ENCODE measurements at places on chromosomes 7 and 10. TPM values are rescaled to one million over a fixed set of nuclear protein-coding genes. Genes with fewer than 3 reads are reported as not detected.

DNA sequence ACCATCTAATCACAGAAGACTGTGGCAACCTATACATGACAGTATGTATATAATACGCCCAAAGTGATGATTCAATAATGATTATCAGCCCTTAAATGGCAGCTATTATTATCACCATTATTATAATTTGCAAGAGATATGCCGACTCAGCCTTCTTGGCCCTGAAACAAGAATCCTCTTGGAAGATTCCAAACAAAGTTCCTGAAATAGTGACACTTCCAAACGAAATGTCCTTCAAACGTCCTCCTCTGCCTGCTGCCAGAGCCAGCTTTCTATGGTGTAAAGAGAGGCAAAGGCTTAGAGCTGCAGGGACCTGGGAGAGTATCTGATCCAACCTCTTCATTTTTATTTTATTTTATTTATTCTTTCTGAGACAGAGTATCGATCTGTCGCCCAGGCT, 36.0 kb downstream of the NRAP start:
- DNase-seq = no peak

Gene TFPI2
- 0.15 TPM for total RNA-seq

- DNase-seq = no peak
Measured at GRCh38 chr7:148042935-148043631, 547.5 kb upstream of the C7orf33 start.

- DNase-seq = no peak
Measured at GRCh38 chr7:67738958-67739357, 742.3 kb downstream of the TYW1 start.

DNA sequence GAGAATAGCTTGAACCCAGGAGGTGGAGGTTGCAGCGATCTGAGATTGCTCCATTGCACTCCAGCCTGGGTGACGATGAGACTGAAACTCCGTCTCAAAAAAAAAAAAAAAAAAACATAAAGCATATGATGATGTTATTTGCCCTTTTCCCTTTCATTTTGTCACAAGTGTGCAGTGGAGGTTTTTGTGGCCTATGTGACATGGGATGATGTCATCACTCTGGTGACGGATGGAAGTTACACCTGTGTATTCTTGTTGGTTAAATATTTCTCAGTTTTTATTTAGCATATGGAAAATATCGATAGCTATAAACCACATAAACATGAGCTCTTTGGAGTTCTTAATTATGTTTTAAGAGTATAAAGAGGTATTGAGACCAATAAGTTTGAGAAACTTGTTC, 71.8 kb upstream of the EMX2 start:
- no peak for DNase-seq

- no peak for DNase-seq
Measured at GRCh38 chr7:157876469-157877285, 539.9 kb downstream of the DNAJB6 start.

DNA sequence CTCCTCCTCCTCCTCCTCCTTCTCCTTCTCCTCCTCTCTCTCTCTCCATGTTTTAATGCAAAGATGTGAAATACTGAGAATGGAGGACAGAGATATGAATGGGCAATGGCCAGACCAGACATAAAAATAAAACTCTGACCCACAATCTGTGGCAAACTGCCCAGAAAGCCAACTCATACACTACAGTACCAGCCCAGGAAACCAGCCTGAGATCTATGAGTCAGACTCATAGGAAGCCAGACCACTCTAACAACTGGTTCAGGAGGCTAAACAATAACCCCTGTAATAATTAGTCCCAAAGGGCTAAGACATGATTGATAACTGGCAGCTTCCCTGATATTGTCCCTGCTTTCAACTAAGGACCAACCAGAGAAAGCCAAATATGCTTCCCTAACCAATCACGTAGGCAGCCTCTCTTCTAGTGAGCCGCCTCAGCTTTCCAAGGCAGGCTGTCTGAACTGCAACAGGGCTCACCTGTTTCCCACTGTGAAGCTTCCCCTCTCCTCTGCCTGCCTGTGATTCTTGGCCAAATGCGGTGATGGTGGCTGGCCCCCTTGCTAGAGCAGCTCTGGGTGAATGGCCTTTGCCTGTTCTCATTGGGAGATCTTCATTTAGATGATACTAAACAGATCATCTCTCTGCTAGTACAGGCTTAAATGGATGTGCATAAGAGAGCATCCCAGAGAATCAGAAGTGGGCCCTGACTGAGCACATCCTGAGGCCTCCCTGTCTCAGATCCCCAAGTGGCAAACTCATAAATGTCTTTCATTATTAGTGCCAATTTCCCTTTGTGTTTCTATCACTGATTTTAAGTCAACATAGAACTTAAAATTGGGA, 817.6 kb downstream of the TNS3 start:
- DNase-seq = peak; percentile 95

DNA sequence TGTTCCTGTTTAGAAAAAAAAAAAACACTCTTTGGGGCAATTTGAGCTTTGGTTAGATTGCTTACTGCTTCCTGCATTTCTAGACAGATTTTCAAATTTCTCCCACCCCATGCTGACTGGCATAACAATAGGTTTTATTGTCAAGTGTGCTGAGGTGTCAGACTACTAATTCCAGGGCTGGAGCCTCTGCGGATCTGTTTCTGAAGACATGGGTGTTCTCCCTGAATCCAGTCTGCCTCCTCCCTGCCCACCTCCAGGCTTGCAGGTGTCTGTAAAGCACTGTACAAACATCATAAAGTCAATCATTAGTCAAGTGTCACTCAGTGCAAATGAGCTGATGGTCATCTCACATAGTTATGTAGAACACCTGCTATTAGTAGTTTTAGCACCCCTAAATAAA, 292.4 kb downstream of the GATA3 start:
- no peak for DNase-seq

DNA sequence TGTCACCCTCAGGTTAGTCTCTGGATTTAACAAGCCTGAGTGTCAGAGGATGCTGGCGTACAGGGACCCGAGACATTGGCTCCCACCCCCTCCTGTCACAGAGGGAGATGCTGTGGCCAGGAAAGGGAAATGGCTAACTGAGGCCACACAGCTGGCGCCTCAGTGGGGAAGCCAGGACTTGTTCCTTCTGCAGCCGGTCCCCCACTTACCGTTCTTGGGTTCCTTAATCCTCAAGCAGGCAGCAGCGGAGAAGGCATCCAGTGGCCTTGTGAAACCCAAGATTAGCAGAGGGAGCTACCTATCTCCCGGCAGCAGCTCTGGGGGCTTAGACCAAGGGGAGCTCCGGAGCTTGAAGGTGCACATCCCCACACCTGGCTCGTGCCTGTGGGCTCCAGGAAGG, 65.4 kb downstream of the NEURL1 start:
- no peak for DNase-seq

DNA sequence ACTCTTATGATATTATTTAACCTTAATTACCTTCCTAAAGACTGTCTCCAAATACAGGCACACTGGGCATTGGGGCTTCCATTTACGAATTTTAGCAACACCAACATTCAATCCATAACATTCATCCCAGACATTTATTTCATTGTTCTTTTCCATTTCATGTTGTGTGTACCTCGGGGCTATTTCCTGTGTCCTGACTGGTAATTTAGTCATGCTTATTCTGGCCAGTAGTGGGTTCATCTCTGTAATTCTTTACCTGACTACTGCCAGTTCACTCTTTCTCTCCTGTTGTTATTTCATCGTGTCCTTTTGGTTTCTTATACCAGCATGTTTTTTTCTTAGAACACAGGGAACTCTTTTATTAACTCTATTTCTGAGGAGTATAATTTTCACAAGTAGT, 225.7 kb downstream of the PLXDC2 start:
- DNase-seq = no peak

GRCh38 chr10:73032536-73032935, 64.1 kb downstream of the P4HA1 start:
- DNase-seq = no peak

Gene AP5Z1
- 23.2 TPM for total RNA-seq

Gene SLC13A4
- 0.30 TPM for total RNA-seq

GRCh38 chr10:65945061-65945460, 980.8 kb upstream of the LRRTM3 start:
- no peak for DNase-seq

- DNase-seq = no peak
Measured at GRCh38 chr7:43307522-43307921, 195.1 kb downstream of the HECW1 start.

- no peak for DNase-seq
Measured at GRCh38 chr7:74000489-74001149, 27.4 kb upstream of the ELN start.

GRCh38 chr10:29861811-29862505, 197.4 kb downstream of the JCAD start:
- no peak for DNase-seq

- no peak for DNase-seq
Measured at GRCh38 chr10:79926037-79926436, 22.9 kb downstream of the SFTPD start.

DNA sequence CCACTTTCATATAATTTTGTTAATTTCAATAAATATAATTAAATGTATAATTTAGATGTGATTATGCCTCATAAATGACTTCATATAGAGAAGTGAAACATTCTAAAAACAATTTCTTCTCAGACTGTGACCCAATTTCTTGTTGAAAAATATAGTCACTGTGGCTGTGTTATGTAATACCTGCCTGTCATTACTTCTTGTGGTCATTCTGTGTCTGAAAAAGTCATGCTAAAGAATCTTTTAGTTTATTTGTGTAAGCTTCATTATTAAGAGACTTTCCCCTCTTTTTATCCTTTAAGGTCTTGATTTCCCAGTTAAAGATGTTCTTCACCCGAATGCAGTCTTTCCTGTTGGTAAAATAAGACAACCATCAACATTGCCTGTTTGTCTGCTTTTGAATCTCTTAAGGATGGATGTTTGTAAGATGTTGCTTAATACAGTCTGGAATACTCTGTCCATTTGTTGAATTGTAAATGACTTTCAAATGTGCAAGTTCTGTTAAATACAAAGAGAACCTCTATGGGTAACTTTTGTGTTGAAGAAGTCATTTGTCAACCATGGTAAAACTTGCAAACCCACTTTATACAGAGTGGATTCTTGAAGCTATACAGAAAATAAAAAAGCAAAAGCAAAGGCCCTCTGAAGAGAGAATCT, 16.0 kb downstream of the KAT6B start:
- DNase-seq = no peak

DNA sequence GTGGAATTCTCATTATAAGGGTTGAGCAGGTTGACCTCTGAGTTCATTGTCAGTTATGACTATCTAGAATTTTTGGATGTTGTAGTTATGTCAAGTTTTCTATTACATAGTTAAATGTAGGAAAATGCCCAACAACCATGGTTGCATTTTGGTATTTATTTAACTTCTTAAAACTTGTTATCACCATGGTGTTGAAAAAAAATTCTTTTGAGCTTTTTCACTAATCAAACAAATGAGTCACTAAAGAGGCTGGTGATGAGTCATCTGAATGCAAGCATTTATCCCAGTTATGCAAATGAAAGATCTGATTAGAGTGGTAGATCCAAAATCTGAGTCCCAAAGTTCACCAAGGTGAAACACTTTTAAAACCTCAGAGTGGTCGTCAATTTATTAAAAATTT, 624.7 kb upstream of the IGFBP3 start:
- DNase-seq = peak; percentile 58

Gene WIPF3
- 8.6 TPM for total RNA-seq

DNA sequence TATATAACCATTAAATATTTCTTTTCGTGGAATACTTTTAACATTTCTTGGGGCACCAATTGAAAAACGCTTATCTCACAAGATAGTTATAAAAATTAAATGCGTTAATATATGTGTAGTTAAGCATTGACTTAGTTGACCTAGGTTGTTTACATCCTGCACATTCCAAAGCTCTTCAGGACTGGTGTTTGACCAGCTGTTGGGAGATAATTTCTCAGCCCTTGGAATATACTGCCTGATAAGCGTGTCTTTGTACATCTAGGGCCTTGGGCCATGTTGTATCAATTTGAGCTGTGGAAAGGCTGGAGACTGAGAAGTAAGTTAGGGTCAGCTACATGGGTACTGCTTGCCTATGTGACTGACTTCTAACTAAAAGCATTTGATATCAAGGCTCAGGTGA, 90.0 kb upstream of the AOAH start:
- DNase-seq = no peak

GRCh38 chr7:26928703-26929347, 64.4 kb upstream of the SKAP2 start:
- DNase-seq = no peak

- DNase-seq = no peak
Measured at GRCh38 chr10:33093362-33093761, 135.3 kb upstream of the ITGB1 start.
